NCI-H1436 (cell line): ENCODE measurements at places on chromosomes 12 and 14.

DNA sequence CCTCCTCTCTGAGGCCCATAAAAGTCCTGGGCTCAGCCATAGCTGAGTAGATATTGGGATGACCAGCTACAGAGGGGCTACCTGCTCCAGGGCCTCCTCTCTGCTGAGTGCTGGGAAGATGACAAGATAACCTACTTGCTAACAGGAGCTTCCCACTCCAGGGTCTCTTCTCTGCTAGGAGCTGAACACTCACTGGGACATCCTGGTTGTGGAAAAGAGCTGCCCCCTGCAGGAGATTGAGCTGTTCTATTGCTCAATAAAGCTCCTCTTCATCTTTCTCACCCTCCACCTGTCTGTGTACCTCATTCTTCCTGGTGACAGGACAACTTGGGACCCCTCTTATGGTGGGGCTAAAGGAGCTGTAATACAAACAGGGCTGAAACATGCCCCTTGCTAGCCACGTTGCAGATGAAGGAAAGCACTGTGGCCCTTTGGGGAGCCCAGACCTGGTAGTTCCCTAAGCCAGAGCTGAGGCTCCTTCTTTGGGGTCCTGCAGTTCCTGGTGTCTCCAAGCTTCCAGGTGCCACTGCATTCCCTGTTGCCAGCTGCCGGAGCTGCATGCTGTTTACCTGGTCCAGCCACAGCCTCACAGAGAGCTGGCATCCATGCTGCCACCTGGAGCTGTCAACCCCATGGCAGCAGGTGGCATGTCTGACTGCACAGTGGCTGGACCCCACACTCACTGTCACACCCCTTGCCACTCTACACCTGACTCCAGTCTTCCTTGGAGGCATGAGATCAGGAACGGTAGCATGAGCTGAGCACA, 598.5 kb upstream of the LMO3 start:
- DNase-seq, result no peak

- DNase-seq, result no peak
These were observed 325.5 kb upstream of the RTL1 start for GRCh38 chr14:101228949-101229541.

DNA sequence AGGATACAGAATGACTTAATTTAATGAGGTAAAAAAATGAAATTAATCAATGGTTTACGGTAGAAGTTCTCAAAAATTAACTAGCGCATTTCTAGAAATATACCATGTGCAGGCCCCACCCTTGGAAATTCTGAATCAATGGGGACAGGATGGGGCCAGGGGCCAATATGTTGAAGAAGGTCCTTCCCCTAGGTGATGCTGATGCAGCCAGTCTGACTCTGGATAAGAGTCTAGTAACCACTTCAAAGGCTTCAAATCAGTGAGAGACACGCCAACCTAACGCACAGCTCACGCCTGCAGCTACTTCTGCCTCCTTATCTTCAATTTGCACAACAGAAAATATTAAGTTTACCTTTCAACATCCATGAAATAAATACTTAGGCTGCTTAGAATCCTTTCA, 14.9 kb downstream of the GIT2 start:
- DNase-seq, result no peak

- no peak for DNase-seq
These were observed 114.3 kb downstream of the ADCK1 start for GRCh38 chr14:77914073-77914721.

DNA sequence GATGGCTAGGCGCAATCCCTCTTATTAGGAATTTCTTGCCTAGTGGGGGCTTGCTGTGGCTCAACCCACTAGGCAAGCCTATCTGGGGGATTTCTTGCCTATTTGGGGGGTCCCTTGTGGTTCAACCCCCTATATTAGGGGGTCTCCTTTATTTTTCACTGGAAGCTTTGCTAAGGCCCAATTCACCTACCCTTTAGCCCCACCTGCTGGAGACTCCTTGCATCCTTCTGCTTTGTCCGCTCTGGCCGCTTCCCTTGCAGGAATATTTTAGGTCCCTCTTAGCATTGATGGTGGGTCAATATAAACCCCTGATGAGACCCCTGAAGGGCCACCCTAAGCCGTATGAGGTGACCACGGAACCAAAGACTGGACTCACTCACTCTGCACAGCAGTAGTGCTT, 1552.1 kb downstream of the AACS start:
- DNase-seq, result no peak

GRCh38 chr14:31902002-31902401, 175.1 kb upstream of the ARHGAP5 start:
- no peak for DNase-seq

DNA sequence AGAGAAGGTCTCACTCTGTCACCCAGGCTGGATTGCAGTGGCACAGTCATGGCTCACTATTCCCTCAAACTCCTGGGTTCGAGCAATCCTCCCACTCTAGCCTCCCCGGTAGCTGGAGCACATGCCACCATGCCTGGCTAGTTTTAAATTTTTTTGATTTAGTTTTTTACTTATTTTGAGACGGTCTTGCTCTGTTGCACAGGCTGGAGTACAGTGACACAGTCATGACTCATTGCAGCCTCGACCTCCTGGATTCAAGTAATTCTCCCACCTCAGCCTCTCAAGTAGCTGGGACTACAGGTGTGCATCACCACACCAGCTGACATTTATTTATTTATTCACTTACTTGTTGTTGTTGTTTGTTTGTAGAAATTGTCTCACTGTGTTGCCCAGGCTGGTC, 22.2 kb upstream of the DIP2B start:
- DNase-seq, result no peak

DNA sequence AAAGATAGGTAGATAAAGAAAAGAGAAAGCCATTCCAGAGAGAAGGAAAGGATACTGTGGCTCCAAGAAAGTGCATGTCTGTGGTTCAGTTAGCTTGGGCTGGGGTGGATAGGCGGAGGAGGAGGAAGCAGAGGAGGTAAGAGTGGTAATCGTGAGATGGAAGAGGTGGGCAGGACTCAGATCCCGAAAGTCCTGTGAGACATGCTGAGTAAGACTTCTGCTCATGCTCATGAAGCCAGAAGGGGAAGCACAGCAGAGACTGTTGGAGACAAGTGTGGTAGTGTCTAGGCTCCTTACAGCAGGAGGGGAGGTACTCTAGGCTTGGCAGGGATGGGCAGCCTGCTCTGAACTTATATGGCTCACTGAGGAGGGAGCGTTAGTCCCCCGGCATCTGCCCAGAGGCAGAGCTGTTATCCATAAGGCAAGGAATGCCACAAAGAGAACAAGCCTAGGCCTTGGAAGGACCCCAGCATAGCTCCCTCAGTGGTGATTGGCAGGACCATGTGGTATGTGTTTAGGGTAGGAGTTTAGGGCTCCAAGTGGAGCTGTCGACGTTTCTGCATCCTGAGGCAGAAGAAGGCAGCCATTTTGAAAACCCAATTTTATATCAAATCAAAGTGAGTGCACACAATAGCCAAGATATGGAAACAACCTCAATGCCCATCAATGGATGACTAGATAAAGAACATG, 135.3 kb downstream of the SMOC1 start:
- DNase-seq, result no peak

DNA sequence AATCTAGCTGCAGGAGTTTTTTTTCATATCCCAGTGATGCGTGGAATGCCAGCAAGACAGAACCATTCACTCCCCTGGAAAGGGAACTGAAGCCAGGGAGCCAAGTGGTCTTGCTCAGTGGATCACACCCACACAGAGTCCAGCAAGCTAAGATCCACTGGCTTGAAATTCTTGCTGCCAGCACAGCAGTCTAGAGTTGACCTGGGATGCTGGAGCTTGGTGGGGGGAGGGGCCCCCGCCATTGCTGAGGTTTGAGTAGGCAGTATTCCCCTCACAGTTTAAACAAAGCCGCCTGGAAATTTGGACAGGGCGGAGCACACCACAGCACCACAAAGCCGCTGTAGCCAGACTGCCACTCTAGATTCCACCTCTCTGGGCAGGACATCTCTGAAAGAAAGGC, 86.9 kb upstream of the STXBP6 start:
- no peak for DNase-seq

- DNase-seq, result no peak
These were observed 25.5 kb downstream of the ZFYVE21 start for GRCh38 chr14:103740991-103741689.

GRCh38 chr12:100156731-100157426, 14.2 kb upstream of the BLTP3B start:
- no peak for DNase-seq

GRCh38 chr12:53195516-53196420, 11.3 kb downstream of the ITGB7 start:
- no peak for DNase-seq

DNA sequence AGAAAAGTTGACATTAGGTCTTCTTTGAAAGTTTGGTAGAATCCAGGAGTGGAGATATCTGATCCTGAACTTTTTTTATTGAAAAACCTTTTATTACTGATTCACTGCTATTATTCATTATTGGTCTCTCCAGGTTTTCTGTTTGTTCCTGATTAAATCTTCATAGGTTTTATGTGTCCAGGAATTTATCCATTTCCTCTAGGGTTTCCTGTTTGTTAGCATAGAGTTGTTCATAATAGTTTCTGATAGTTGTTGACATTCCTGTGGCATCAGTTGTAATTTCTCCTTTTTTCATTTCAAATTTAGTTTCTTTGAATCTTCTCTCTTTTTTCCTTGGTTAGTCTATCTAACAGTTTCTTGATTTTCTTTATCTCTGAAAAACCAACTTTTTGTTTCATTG, 370.3 kb downstream of the SLC6A15 start:
- no peak for DNase-seq

- DNase-seq, result peak; percentile 31
These were observed 10.4 kb upstream of the GPR132 start for GRCh38 chr14:105075379-105076295.

DNA sequence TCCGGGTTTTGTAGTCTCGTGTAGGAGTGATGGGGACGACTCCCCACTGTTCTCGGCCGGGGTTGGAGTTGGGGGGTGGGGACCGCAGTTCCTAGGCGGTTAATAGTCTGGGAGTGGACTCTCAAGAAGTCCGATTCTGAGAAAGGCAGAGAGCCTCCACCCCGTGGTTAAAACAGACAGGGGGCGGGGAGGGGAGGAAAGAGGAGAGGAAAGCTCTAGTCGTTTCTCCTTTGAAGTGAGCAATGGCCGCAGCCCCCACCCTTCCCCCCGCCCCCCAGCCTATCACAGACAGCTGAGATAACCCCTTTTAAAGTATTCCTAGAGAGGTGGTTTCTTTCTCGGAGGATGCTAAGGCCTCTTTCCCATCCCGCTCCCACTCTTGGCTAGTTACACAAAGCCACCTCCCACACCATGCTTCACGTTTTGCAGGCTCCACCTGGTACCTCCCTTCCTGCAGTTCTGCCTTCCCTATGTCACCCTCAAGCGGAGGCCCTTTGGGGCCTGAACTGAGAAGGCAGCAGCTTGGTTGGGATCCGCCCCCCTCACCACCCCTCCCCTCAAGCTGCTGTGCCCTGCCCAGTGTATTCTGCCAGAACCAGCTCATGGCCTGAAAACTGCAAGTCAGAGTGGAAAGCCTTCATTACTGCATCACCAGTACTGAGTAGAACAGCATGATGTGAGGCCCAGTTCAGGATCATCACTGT, 853 bp downstream of the USP5 start:
- no peak for DNase-seq

- no peak for DNase-seq
These were observed 433.0 kb downstream of the LRIG3 start for GRCh38 chr12:58487255-58487654.

- DNase-seq, result no peak
These were observed 87.0 kb downstream of the TESC start for GRCh38 chr12:117011988-117012805.

- DNase-seq, result no peak
These were observed 51.4 kb downstream of the CLMN start for GRCh38 chr14:95268350-95268749.

DNA sequence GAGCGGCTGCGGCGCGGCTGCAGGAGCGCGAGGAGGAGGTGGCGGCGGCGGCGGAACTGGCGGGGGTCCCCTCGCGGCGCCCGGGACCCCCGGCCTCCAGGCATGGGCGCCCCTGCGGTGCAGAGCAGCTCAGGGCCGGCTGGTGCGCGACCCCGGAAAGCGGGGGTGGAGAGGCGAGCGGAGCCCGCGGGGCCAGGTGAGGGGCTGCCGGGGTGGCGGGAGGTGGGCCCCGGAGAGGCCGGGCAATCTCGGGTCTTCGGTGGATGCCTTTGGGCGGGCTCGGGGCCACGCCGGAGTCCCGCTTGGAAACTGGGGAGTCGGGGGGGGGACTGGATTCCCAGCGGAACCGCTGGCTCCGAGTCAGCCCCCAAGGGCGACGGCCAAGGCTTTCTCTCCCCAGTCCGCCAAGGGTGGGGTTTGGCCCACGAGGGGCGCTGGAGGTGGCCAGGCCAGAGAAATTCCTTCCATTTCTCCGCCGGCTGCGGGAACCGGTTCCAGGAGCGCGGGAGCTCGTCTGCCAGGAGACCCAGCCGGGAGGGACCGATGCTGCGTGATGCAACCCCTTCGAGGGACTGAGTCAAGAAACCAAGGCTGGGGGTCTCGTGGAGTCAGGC, 13.9 kb upstream of the NR4A1 start:
- DNase-seq, result no peak

DNA sequence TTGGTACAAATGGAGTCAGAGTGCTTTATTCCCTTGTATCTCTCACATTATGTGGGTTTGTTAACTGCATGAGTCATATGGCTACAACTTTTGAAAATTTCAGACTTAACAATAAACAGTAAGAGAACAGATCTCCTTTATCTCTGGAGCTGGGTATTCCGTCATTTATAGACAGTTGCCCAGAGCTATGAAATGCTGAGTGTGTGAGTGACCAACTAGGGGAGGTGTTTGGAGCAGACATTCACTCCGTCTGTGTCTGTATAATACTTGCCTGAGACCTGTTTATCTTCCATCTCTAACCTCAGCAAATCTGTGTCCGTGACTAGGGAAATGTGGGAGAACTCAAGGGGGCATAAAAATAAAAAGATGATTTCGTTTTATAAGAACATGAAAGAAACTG, 279.9 kb upstream of the FAR2 start:
- DNase-seq, result no peak

DNA sequence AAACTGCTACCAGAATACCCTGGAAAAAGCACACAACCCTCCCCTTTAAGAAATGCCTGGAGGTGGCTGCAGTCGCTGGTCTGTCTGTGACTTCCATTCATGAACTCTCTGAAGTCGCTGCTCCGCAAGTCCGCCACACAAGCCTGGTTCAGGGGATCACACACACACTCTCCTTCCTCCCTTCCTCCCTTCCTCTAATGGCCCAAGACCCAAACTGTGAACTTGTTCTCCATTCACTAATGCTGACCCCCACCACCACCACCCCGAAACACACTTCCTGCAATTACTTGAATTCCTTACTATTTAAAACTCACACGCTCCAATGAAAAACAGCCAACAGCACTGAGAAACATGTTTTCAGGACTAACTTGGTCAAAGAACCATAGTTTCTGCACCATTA, 1.0 kb upstream of the LMO3 start:
- DNase-seq, result no peak

- no peak for DNase-seq
These were observed 859.2 kb downstream of the DIO2 start for GRCh38 chr14:79352076-79352630.

GRCh38 chr12:104494137-104494792, 37.5 kb downstream of the CHST11 start:
- no peak for DNase-seq

DNA sequence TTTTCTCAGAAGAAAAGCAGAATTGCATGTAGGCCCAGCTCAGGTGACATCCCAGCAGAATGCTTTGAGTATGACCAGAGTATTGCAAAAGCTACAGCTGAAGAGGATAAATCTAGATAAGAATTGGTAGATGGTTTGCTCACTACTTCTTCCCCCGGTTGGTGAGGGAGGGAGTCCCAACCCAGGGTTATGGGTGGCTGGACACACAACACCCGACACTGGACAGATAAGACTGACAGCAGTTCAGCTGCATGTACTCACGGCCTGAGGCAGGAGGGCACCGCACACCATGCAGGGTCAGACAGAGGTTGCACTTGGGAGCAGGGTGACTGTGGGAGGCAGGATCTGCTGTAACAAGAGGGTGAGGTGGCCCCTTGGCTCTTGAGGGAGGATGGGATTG, 1.7 kb upstream of the CLEC4C start:
- DNase-seq, result no peak
